ENCODE measurements at places on chromosomes 4 and X.

DNA sequence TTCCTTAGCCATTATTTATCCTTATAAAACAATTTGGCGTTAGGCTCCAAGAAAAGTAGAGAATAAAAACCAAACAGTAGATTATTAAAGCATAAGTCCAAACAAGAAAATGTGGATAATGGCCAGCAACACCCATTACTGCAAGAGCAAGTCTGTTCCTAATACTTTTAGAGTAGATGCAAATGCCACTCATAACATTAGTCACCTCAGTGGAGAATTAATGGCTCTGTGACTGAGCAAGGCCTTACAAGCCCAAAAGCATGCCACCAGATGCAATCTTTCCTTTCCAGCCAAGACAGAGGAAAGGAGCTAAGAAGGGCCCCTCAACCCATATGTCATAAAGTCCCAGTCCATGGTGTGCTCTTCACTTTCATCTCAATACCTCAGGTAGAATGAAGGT lies 373.8 kb downstream of the OPHN1 start:
- DNase-seq, result no peak

DNA sequence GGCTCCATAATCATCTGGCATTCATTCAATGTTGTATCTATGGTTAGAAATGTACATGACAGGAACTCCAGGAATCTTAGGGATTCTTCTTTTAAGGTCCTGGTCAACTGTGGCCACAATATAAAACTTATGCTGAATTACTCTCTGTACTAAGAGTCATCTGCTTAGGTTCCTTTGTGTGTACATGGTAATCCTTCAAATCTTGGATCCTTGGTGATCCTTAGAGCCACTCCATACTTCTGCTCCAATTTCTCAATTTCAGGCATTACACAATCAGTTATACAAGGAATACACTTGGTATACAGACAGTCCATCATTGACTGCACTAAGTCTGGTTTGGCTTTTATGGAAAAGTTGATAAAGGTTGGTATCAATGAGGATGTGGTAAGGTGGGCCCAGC lies 5.8 kb downstream of the SRD5A3 start:
- no peak for DNase-seq

DNA sequence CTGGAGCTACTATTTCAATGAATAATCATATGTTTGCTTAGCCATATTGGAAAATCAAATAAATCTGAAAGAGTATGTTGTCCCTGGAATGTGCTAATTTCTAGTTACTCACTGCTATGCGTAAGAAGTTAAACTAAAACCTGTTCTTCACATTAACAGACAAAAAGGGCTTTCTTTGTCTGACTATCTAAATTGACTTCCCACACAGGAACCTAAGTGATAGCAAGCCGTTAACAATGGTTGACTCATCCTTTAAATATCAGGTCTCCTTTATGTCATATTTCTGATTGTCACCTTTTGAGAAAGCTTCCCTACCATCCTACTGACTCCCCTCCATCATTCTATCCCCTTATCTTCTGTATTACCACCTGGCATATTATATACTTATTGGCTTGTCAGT lies 81.4 kb downstream of the AMELX start:
- DNase-seq, result no peak

DNA sequence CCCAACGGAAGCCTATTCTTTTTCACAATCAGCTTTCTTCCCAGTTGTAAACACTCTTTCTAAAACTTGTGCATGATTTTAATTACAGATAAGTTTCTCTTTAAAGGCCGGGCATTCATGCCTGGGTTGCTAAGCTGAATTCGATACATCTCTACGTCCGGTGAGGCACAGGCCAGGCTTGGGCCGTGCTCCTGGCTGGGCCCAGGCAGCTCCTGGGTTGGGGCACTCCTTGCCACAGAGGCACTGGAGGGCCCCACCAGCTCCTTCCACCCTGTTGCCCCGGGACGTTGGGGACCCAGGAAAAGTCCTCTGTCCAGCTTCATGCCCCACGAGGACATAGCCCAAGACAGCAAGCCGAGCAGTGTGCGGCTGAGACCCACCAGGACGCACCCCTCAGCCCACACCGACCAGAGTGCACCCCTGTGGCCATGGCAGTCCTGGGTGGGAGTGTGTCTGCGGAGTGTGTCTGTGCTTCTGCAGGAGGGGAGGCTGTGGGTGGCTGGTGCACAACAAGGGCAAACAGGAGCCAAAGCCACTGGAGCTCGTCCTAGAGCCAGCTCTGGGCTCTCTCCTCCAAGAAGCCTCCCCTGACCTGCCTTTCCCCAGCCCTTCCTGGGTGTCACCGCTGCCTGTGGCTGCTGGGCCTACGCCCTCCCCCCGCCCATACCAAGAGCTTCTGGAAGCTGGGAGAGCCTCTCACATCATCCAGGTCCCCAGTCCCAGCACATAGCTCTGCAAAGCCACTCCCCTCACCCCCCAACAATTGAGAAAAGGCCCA lies 128.0 kb upstream of the NKX1-1 start:
- no peak for DNase-seq

DNA sequence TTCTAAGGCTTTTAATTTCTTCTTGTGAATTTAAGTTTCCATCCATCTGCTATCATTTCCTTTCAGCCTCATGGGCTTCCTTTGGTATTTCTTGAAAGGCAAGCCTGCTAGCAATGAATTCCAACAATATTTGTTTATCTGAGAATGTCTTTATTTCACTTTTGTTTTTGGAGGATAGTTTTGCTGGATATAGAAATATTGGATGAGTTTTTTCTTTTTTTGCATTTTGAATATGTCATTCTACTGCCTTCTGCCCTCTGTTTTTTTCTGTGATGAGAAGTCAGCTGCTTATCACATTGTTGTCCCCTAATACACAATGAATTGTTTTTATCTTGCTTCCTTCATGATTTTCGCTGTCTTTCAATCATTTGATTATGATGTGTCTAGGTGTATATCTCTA lies 13.2 kb upstream of the SORCS2 start:
- no peak for DNase-seq

DNA sequence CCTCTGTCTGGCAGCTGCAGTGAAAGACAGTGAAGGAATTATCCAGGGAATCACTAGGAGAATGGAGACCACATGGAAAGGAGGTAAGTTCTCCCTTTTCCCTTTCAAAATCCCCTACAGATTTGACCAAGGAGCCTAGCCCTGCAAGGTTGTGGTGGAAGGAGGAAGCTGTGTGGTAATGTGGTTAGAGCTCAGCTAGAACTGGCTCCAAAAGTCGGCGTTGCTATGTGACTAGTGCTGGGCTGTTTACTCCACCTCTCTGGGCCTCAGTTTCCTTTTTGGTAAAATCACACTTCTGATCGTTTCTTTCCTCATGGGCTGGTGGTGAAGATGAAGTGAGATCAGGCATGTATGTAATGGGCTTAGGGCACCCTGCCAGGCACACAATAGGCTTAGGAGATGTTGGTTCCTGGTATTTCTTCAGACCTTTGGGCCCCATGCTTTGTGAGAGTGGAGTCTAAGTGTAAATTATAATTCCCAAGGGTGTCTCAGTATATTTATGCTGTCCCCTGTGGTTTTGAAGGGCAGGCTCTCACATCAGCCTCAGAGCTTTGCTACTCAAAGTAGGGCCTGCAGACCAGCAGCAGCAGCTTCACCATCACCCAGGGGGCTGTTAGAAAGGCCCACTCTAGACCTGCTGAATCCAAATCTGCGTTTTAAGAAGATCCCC lies 183.7 kb upstream of the BCOR start:
- DNase-seq, result no peak

All from H54 (cell line).